ENCODE measurements at places on chromosomes 16 and 17.

DNA sequence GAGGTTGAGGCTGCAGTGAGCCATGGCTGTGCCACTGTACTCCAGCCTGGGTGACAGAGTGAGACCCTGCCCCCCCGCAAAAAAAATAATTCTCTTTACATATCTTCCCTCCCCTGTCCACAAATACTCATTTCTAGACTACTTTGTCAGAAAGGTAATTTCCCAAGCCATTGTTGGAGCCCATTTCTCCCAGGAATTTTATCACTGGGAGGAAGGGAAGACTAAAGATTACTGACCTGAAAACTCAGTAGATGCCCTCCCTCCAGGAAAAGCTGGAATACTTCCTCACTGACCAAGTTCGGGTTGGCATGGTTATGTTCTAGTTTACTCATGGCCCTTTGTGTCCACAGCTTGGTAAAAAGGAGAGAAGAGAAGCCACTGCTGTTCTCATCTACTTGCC lies 4.1 kb downstream of the CALCOCO2 start:
- no peak for DNase-seq

GRCh38 chr17:62014526-62014925 lies 50.6 kb downstream of the MED13 start:
- DNase-seq, result no peak

GRCh38 chr16:66150698-66151482 lies 215.6 kb upstream of the CDH5 start:
- no peak for DNase-seq

DNA sequence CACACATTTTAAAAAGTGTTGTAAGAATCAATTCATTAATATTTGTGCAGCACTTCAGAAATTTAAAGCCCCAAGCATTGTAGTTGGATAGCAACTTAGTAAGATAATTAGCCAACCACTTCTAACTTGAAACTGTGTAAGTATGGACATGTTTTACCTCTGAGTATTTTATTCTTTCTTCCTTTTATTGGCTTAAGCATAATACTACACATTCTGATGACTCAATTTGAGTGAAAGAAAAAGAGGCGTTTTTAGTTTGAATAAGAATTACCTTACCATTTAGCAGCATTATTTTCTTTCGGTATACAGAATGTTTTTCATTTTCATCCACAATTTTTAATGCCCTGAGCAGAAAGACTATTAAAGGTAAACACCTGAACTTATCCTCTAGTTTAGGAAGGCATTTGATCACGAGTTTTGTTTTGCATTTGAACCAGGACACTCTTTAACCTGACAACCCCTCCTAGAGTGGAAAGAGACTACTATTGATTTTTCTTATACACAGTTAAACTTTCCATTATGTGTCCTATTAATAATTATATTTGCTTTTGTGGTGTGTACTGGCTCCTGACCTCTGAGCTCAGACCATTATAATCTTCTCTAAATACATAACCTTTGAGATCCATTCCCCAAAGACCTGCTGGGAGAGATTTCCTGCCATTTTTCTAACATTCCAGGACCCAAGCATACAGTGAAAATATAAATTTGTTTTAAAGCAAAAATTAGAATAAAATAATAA lies 9.2 kb downstream of the NACA2 start:
- no peak for DNase-seq

DNA sequence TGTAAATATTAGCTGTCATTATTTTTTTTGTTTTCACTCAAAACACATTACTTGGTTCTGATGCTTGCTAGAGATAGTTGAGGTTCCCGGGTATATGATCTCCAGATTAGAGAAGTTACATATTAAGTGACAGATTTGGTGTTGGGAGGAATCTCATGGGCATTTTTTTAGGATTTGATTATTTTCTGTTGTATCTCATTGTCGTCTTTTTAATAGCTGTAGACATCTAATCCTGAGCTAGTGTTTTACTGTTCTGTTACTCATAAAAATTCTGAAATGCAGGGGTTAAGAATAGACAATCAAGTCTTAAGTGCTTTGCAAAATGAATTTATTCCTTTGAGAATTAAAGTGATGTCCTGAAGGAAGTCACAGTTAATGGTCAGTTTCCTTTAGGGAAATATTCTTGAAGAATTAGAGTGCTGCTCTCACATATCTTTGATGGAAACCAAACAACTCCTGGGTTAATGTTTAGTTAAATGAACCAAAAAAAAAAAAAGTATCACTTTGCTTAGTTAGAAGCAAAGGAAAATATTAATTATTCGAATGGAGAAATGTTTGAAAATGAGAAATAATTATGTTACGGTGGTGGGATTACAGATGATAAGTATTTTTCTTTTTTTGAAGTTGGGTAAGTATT lies 251.7 kb upstream of the CACNG5 start:
- DNase-seq, result no peak
